Pulmonary artery endothelial cell (primary cell): ENCODE measurements at places on chromosomes 5 and 9. TPM values are rescaled to one million over a fixed set of nuclear protein-coding genes. Genes with fewer than 3 reads are reported as not detected.

Gene HAPLN1
- total RNA-seq: not detected in 2 replicates

Gene GBGT1
- total RNA-seq: 17.3 and 21.5 TPM in 2 replicates

Gene ADAMTS2
- total RNA-seq: 0.04 TPM in 1 of 2 replicates, not detected in the other

Gene PCDHA1
- 0.04 TPM in 1 of 2 replicates, not detected in the other for total RNA-seq

Gene FBXO10
- total RNA-seq: 9.5 and 14.2 TPM in 2 replicates

Gene CD72
- total RNA-seq: 0.07 TPM in 1 of 2 replicates, not detected in the other

Gene ZNF454
- 0.40 and 0.92 TPM in 2 replicates for total RNA-seq

Gene C7
- total RNA-seq: 1.2 and 7.7 TPM in 2 replicates

Gene SPATA31E1
- total RNA-seq: not detected in 2 replicates

Gene FBLL1
- total RNA-seq: 0.39 and 0.86 TPM in 2 replicates

Gene PCDHA10
- total RNA-seq: 0.07 and 0.35 TPM in 2 replicates

Gene C9orf153
- 0.07 and 0.14 TPM in 2 replicates for total RNA-seq

Gene ANKRA2
- 11.0 and 14.2 TPM in 2 replicates for total RNA-seq

Gene SELENOP
- total RNA-seq: 0.40 and 0.53 TPM in 2 replicates

Gene SH3RF2
- total RNA-seq: 1.3 and 2.5 TPM in 2 replicates

Gene IL4
- total RNA-seq: not detected in 2 replicates

Gene FOXD4
- total RNA-seq: 0.13 and 0.14 TPM in 2 replicates

Gene SIT1
- total RNA-seq: not detected in 2 replicates

Gene RANBP17
- total RNA-seq: 6.9 and 12.3 TPM in 2 replicates

Gene AQP3
- 0.20 and 0.78 TPM in 2 replicates for total RNA-seq

Gene CORO2A
- total RNA-seq: 0.26 and 0.49 TPM in 2 replicates

Gene IFNA2
- not detected in 2 replicates for total RNA-seq

Gene TAF11L6
- total RNA-seq: not detected in 2 replicates

Gene PRR7
- total RNA-seq: 5.1 and 9.4 TPM in 2 replicates

Gene CTSV
- 1.1 TPM in 2 replicates for total RNA-seq

Gene PRRT1B
- not detected in 2 replicates for total RNA-seq

Gene OR1Q1
- total RNA-seq: not detected in 2 replicates

Gene NDST1
- total RNA-seq: 29.9 and 51.9 TPM in 2 replicates

Gene MAP1B
- 109 and 155 TPM in 2 replicates for total RNA-seq

Gene CD274
- 39.2 and 44.7 TPM in 2 replicates for total RNA-seq

Gene C9
- total RNA-seq: 0.25 TPM in 1 of 2 replicates, not detected in the other

Gene GGTA1
- 0.18 and 0.53 TPM in 2 replicates for total RNA-seq

Gene GEMIN5
- total RNA-seq: 21.5 and 38.3 TPM in 2 replicates

Gene TXNDC8
- not detected in 2 replicates for total RNA-seq

Gene SPINK5
- 0.26 TPM in 1 of 2 replicates, not detected in the other for total RNA-seq

Gene C5
- total RNA-seq: 3.8 and 4.3 TPM in 2 replicates

Gene PCDH12
- total RNA-seq: 12.1 and 23.0 TPM in 2 replicates

Gene IFNA13
- not detected in 2 replicates for total RNA-seq

Gene TEX10
- 27.8 and 31.0 TPM in 2 replicates for total RNA-seq

Gene PTGES2
- 103 and 129 TPM in 2 replicates for total RNA-seq

Gene GPR150
- total RNA-seq: 0.20 and 0.32 TPM in 2 replicates

Gene PCDHGA10
- total RNA-seq: 3.1 and 4.0 TPM in 2 replicates

Gene KIF20A
- 47.2 and 125 TPM in 2 replicates for total RNA-seq

Gene NUTM2G
- not detected in 2 replicates for total RNA-seq

Gene LTC4S
- total RNA-seq: 0.46 and 0.66 TPM in 2 replicates

Gene PTGES
- 0.18 TPM in 1 of 2 replicates, not detected in the other for total RNA-seq

Gene FUT7
- not detected in 2 replicates for total RNA-seq

Gene ZNG1E
- 24.9 and 34.7 TPM in 2 replicates for total RNA-seq

Gene HMGCS1
- total RNA-seq: 64.8 and 80.5 TPM in 2 replicates

Gene CCDC192
- total RNA-seq: not detected in 2 replicates

Gene NTNG2
- total RNA-seq: 0.20 and 0.92 TPM in 2 replicates

Gene HINT2
- total RNA-seq: 23.9 and 24.1 TPM in 2 replicates

Gene ECSCR
- 448 and 513 TPM in 2 replicates for total RNA-seq
